ENCODE measurements at places on chromosomes 2 and 18. TPM values are rescaled to one million over a fixed set of nuclear protein-coding genes. Genes with fewer than 3 reads are reported as not detected.

The ANKRD62 gene
- total RNA-seq, result not detected

DNA sequence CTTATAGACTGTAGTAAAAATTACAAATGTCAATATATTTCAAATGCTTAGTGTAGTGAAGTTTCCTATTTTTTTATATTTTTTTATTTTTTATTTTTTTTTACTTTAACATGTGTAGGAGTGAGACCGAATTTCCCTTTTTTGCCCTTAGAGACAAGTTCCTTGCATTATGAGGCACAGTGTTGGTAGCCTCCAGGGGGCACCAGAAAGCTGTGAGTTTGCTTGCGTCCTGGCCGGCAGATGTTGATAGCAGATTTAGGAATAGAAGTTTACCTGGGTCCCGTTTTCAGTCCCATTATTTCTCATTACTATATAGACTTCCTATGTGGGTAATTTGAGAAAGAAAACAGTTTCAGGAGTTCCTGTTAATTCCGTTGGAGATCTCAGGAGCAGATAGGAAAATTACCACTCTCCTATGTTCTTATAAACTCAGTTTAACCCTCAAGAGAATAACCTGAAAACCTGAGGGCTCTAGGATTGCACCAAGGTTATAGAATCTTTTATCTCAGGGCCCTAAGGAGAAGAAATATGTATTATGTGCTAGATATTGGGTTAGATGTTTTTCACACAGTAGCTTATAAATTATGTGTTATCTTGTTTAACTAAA, 157.5 kb upstream of the SESTD1 start:
- peak; percentile 64 for DNase-seq

The OR6B2 gene
- total RNA-seq, result not detected

- no peak for DNase-seq
These were observed 47.9 kb upstream of the RAB12 start for GRCh38 chr18:8561123-8561910.

DNA sequence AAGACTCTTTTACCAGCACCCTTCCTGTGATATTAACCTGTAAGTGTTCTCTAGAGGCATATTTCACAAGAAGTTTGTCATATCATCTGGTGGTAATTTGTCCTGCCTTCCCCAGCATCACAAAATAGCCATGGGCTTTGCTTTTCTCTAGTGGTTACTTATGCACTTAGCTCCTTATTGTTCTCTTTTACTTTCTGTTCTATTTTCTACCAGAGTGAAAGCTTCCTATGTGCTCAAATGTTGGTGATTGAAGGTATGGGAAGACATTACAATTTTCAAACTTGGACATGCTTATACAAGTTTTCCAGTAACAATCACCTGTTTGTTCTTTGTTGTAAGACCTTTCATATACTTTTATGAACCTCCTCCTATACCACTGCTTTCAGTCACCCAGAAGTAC, 87.0 kb upstream of the KCNH7 start:
- DNase-seq, result no peak

DNA sequence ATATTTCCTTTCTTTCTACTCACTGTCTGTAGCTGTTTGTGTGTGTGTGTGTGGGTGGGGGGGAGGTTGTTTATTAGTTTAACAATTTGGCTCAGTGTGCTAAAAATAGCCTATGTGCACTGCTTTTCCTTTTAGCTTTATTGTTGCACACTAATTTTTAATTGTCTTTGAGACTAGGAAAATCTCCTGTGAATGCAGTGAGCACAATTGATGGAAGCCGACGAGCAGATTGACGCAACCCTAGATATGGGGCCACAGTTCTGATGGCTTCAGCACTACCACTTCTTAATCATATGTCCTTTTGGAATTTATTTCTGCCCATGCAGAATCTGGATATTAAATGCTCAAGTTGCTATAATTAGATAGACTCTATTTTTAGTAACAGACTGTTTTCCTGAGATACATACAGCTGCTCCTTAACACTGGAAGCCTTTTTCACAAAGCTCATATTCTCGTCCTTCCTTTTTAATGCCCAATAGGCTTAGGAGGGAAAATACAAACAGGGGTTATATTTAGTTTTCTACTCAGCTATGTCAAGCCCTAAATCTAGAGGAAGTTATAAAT, 109.1 kb downstream of the IRS1 start:
- DNase-seq, result no peak

- DNase-seq, result no peak
These were observed 6.8 kb upstream of the GREB1 start for GRCh38 chr2:11527001-11527400.

The MIB1 gene
- total RNA-seq, result 36.0 TPM

GRCh38 chr2:99640635-99641151, 150.9 kb upstream of the REV1 start:
- no peak for DNase-seq

GRCh38 chr2:210007895-210008294, 5.5 kb downstream of the RPE start:
- no peak for DNase-seq

The PKDCC gene
- 1.8 TPM for total RNA-seq

The IL36RN gene
- total RNA-seq, result not detected

- no peak for DNase-seq
These were observed 12.1 kb downstream of the HS1BP3 start for GRCh38 chr2:20638646-20639430.

GRCh38 chr2:45237850-45238542, 228.7 kb upstream of the SIX2 start:
- peak; percentile 98 for DNase-seq

The CD28 gene
- total RNA-seq, result not detected

The KCNG2 gene
- total RNA-seq, result not detected

DNA sequence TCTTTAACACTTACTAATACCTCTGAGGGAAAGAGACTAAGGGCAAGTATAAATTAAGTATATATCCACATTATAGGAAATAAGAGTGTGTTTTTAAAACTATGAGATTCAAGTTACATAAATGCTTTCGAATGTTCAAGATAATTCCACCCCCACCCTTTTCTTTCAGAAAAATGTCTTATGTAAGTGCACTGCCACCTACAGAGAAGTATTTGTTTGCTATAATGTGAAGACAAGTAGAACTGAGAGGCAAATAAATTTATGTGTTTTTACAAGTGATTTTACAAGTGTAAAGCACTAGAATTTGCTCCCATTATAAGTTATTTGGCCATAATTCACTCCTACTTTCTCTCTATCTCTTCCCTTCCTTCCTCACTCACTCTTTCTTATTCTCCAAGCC, 99.9 kb upstream of the CRACDL start:
- DNase-seq, result no peak

DNA sequence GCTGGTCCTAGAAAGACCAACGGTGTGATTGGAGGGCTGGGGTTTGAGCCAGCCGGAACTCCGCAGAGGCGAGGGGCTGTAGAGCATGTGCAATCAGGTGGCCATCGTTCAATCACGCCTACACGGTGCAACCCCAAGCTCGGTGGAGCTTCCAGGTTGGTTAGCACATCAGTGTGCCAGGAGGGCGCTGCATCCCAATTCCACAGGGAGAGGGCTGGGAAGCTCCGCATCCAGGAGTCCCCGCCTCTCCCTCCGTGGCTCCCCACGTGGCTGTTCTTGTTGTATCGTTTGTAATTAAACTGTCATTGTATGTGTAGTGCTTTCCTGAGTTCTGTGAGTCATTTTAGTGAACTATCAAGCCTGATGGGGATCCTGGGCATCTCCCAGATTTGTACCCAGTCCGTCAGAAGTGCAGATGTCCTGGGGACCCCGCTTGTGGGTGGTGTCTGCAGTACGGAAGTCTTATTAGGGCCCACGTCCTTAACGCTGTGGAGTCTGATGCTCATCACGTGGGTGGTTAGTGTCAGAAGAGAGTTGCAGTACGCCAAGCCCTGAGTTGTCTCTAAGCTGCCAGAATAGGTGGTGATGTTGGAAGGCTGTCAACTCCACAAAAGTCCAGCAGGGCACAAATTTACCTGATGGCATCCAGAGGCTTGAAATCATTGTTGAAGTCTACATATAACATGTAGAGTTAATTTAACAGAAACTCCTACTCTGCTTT, 20.6 kb upstream of the AMMECR1L start:
- DNase-seq, result peak; percentile 20

- no peak for DNase-seq
These were observed 392.4 kb downstream of the TNS1 start for GRCh38 chr2:217610401-217610814.

The CHN1 gene
- total RNA-seq, result 131 TPM

GRCh38 chr2:11631462-11631861, 38.5 kb downstream of the NTSR2 start:
- no peak for DNase-seq

The CNPPD1 gene
- 41.2 TPM for total RNA-seq

The AQP4 gene
- not detected for total RNA-seq

DNA sequence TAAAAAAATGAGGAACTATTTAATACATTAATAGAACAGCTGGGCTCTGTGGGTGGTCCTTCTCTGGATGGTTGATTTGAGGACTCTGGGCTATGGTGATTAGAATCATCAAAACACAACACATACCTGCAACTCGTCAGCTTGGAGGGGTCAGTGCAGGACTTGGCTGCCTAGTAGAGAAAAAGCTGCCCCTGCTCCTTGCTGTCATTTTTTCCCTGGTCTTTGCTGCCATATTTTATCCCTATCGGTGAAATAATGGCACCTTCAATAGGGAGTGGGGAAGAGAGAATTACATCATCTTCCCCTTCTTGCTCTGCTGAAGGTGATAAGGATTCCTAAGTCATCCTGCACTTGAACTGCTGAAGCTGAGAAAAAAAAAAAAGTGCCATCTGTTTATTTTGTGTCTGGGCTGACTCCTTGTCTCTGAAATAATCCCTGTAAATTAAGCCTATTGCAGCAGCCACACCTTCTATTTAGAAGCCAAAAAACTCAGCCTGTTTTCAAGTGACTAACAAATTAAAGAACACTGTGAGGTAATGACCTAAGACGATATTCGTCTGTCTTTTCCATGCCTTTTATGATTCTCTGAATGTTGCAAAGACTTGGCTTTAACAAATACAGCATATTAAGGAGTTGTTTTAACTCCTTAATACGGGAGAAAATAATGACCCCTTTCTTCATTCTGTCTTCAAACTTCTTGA, 89.3 kb downstream of the ACVR1 start:
- no peak for DNase-seq

DNA sequence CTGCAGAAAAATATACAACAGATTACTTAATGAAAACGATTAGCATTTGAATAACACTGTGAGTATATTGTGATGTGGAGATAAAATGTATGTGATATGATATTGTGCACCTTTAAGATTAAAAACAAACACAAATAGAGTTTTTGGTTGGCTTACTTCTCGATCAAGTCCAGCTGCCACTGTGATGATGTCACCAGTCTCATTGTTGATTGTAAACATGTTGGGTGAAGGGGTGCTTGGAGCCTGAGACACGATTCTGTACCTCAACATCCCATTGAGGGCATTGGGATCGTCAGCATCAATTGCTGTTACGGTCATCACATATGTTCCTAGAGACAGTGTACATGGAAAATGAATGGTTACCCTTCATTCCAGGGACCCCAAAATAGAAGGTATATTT, 174.1 kb downstream of the CDH2 start:
- no peak for DNase-seq

The GAL3ST2 gene
- total RNA-seq, result not detected

- DNase-seq, result no peak
These were observed 62.1 kb downstream of the BCL2 start for GRCh38 chr18:63257453-63257852.

- DNase-seq, result no peak
These were observed 259.1 kb downstream of the LNPK start for GRCh38 chr2:175743011-175743410.

DNA sequence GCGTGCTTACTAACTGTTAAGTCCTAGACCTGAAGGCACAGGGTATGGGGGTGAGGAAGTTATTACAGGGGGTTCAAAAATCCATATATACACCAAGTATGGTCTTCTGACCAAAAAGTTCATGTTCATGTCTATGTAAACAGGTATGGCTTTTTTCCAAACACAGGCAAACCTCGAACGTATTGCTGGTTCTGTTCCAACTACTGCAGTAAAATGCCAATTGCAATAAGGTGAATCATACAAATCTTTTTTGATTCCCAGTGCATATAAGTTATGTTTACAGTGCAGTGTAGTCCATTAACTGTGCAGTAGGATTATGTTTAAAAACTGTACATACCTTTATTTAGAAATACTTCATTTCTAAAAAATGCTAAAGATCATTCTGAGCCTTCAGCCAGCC, 245.3 kb upstream of the LRRTM1 start:
- no peak for DNase-seq

DNA sequence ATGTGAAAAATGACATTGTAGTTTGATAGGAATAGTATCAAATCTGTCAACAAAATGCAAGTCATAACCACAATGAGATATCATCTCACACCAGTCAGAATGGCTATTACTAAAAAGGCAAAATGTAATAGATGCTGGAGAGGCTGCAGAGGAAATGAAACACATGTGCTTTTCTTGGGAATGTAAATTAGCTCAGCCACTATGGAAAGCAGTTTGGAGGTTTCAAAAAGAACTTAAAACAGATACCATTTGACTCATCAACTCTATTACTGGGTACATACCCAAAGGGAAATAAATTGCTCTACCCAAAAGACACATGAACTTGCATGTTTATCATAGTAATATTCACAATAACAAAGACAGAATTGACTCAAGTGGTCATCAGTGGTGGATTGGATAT, 572.6 kb downstream of the TRIB2 start:
- no peak for DNase-seq

DNA sequence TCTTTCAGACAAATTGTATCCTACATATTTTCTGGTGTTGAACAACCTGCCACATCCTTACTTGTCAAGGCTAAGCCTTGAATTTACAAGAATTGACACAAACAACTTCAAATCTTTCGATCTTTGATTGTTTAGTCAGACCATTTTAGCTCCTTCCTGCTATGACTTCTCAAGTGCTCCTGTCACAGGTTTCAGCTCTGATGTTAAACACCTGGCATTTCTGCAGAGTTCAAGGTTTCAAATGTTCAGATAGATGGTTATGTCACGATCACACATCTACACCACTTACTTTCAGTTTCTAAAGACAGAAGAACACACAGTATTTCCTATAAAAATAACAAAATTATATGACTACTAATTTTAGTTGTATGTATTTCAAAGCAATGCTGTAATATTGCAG, 84.0 kb downstream of the RND3 start:
- peak; percentile 9 for DNase-seq

All from RPMI7951 (cell line).